ENCODE measurements at places on chromosomes 13 and 19. TPM values are rescaled to one million over a fixed set of nuclear protein-coding genes. Genes with fewer than 3 reads are reported as not detected.

Gene DCAF15
- 15.1 TPM for total RNA-seq

Gene CEACAM3
- not detected for total RNA-seq

Gene KISS1R
- total RNA-seq = not detected

Gene ZNF112
- not detected for total RNA-seq
